ENCODE measurements at places on chromosomes 5 and 9.

GRCh38 chr5:25357605-25358004 is 712.8 kb upstream of the CDH10 start:
- no peak for DNase-seq

- no peak for DNase-seq
These were observed 5.2 kb upstream of the MGAT1 start for GRCh38 chr5:180807654-180808414.

DNA sequence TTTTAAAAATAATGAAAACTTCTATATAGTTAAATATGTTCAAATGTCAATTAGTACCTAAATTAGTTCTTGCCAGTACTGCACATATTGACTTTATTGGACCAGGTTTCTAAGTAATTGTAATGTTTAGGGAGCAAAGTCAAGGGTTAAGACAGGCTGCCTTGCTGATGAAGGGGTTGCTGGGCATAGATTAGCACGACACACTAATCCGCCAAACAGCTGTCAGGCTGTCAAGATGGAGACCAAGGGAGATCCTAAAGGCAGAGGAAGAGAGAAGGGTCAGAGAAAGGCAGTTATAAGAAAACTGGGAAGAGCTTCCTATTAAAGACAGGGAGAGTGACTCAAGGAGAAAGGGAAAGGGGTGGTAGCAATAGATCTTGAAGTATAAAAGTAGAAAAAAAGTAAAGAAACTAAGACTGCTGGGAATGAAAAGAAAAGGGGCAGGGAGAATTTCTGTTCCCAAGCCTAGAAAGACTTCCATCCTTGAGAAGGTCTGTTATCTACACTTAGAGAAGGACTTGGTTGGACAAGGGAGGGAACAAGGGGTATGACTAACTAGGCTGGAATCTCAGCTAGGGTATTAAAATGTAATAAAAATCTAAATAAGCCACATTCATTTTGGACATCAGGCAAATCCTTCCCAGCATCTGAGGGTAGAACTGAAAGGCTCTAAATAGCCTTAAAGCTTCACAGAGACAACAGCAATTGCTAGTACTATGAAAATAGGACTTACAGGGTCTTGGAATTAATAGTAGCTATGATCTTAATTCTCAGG is 188.7 kb downstream of the FBXL17 start:
- no peak for DNase-seq

DNA sequence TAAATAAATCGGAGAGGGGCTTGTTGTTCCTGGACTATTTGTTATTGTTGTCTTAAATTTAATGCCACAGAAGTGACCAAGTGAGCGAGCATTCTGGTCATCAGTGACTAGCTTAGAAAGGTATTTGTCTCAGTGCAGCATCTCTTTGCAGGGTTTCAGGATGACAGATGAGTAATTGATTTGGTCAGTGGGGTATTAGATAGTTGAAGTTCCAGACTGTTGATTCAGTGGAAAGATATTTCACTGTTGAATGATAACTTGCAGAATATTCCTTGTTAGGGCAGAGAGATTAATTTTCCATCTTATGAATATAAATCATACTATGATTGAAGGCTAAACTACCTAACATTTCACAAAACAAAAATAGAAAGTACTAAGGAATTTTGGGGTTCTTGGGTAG is 122.4 kb downstream of the TRIO start:
- DNase-seq = no peak

DNA sequence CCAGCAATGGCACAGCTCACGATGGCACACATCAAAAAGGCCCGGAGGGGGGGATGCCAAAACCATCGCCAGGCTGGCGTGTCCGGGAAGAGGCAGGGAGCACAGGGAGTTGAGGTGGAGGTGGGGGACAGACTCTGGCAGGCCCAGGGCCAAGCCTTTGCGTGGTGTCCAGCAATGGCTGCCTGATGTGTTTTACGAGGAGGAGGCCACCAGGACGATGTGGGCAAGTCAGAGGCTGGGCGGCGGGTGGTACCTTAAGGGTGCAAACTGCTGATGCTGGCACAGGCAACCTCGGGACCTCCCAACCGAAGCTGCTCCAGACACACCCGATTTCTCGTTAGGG is 4.7 kb downstream of the VAV2 start:
- DNase-seq = no peak

DNA sequence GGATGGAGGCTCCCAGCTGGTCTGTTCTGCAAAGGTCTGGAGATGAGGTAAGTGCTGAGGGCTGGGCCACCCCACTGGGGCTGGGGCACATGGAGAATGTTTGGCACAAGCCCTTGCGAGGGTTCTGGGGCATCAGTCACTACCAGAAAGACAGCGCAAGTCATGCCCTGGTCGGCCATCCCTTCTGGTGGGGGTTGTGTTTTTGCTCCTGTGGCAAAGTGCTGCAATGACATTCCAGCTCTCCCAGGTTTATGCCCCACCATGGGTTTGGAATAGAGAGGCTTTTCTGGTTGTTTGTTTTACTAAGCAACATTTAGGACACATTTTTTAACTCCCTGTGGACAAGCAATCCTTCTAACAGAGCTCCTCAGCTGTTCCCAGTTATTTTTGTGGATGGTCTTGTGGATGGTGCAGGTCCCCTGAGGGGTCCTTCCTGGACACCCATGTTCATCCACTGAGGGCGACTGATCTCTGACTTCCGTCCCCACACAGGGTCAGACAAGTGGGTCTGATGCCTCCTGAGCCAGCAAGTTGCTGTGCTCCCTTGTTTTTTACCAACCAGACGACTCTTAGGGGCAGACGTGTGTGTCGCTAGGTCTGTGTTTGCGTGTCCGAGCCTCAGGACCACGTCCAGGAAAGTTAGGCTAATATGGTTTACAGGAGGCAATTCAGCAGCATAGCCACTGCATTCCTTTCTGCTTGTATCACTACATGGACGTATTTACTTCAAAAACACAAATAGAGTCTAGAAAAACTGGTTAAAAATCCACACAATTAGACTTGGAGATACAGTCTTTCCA is 64.9 kb upstream of the ECM2 start:
- DNase-seq = no peak

DNA sequence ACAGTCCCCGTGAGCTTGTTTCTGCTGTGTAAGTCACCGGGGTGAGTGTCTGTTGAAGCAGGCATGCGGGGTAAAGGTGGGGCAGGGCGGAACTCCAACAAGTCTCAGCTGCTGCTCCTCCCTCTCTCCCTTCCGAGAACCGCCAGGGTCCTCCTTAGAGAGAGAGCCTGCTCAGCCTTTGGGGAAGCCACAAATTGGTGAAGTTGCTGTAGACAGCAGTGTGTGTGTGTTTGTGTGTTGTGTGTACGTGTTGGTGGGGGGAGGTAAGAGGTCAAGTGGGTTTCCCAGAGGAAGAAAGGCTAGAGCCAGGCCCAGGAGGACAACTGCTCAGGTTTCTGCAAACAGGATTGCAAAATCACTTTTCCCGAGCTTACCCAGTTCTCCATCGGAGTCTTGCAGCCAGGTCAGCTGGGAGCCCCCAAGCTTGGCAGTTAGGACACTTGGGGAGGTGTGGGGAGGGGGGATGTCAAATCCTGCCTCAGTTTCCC is 38.9 kb upstream of the DAB2IP start:
- no peak for DNase-seq

- no peak for DNase-seq
These were observed 20.3 kb upstream of the DUSP1 start for GRCh38 chr5:172791286-172791685.

- peak; percentile 50 for DNase-seq
These were observed 150.6 kb downstream of the ERCC6L2 start for GRCh38 chr9:96025995-96026602.

DNA sequence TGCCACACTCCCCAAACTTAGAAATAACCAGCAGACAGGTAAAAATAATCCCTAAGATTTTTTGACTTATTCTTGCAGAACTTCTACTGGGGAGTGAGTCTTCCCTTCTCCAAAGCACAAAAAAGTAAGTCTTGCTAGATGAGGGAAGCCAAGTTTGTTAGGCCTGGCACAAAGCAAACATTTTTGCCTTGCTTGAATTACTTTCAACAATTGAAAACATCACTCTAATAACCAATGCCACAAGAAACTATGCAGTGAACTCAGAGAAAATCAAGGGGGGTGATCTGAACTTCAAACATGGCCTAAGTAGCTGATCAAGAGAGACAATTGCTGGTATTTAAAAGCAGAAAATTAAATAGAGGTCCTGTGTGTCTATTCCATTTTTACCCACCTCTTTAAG is 123.6 kb upstream of the SLC1A3 start:
- no peak for DNase-seq

- DNase-seq = no peak
These were observed 14.7 kb downstream of the TRMO start for GRCh38 chr9:97907632-97908031.

DNA sequence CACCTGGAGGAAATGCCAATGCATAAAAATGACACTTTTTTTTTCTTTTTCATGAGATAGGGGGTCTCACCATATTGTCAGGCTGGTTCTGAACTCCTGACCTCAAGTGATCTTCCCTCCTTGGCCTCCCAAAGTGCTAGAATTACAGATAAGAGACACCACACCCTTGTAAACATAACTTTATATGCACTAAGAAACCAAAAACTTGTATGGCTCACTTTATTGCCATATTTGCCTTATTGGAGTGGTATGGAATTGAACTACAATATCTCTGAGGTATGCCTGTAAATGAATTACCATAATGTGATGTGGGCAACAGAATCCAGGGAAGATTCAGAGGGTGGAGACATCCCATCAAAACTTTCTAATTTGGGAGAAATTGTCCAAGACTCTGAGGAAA is 113.9 kb downstream of the UGCG start:
- DNase-seq = no peak

DNA sequence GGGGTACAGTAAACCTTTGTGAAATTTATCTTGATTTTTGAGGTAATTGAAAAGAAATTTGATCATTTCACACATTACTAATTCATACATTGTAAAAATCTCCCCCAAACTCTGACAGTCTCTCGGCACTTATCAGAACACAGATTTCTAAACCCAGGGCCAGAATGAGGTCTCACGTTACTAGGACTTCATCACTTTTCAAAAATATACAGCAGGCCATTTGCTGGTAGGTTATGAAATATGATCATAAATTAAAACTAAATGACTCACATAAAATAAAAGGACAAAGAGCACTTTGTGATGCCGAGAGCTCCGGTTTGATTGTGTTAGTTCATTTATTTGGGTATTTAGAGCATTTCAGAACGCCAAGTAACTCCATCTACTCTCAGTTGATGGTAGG is 17.0 kb downstream of the MSX2 start:
- DNase-seq = no peak

- no peak for DNase-seq
These were observed 510.5 kb downstream of the RAB3C start for GRCh38 chr5:59093329-59093728.

GRCh38 chr5:124908581-124909451 is 162.4 kb upstream of the ZNF608 start:
- DNase-seq = no peak

DNA sequence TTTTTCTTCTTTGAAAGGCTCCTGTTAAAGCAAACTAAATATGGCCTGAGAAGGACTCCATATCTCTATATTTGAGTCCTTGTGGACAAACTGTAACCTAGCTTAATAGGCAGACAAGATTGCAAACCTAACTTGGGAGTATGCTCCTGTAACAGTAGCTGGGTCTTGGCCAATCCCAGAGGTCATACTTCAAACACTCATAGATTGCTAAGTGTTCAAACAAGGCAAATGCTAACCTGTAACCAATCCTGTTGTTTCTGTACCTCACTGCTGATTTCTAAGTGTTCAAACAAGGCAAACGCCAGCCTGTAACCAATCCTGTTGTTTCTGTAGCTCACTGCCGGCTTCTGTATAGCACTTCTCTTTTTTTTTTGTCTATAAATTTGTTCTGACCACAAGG is 50.6 kb upstream of the CLK4 start:
- no peak for DNase-seq

- DNase-seq = no peak
These were observed 88.1 kb upstream of the ADAMTSL1 start for GRCh38 chr9:18385696-18386490.

GRCh38 chr5:107607671-107608345 is 62.9 kb downstream of the EFNA5 start:
- DNase-seq = no peak

- DNase-seq = no peak
These were observed 99.1 kb downstream of the DPYSL3 start for GRCh38 chr5:147410496-147411358.

DNA sequence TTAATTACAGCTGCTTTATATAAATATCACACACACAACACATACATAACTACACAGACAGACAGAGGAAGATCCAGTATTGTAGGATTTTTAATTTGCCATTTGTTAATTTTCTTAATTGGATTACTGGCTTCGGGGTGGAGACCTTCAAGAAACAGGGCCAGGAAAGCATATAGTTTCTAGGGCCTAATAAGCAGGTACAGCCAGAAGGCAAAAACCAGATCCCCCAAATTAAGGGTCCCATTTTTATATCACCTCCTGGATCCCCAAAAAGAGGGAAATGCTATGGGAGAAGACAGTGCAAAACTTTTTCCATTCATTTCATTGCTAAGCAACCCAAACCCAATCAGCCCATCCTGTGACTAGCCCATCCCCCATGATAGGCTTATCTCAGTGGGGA is 373.3 kb upstream of the FAM174A start:
- DNase-seq = no peak

- DNase-seq = no peak
These were observed 25.8 kb downstream of the COL23A1 start for GRCh38 chr5:178564397-178564796.

GRCh38 chr5:4781299-4781698 is 358.8 kb upstream of the ADAMTS16 start:
- DNase-seq = no peak

GRCh38 chr5:24351285-24351684 is 293.5 kb downstream of the CDH10 start:
- no peak for DNase-seq

- DNase-seq = no peak
These were observed 9.7 kb upstream of the LRRC70 start for GRCh38 chr5:62568800-62569432.

DNA sequence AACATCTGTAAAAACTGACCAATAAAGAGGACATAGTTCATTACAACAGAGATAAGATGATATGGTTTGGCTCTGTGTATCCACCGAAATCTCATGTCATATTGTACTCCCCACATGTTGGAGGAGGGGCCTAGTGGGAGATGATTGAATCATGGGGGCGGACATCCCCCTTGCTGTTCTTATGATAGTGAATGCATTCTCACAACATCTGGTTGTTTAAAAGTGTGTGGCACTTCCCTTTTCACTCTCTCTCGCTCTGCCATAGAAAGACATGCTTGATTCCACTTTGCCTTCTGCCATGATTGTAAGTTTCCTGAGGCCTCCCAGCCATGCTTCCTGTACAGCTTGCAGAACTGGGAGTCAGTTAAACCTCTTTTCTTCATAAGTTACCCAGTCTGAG is 292.8 kb downstream of the SLF1 start:
- DNase-seq = no peak

DNA sequence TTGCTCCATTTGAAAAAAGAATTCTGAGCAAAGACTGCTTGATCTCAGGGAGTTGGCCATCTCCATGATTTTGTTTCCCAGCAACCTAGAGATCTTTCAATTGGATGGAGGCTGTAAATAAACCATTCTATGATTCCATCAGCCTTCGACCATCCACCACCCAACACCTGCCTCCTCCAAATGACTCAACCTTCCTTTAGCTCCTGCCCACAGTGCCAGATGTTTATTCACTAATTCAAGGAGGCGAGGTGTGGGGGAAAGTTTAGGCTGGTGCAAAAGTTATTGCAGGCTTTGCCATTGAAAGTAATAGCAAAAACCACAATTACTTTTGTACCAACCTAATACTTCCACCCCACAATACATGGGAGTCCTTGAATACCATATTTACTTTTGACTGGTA is 327.5 kb downstream of the CAAP1 start:
- no peak for DNase-seq

- no peak for DNase-seq
These were observed 5.0 kb downstream of the ZNF189 start for GRCh38 chr9:101403516-101404285.

GRCh38 chr5:89470658-89471057 is 587.7 kb upstream of the MEF2C start:
- DNase-seq = no peak
